Activated CD4-positive, alpha-beta T cell treated with anti-CD3 and anti-CD28 coated beads, Interleukin-2, amount 10 ng/mL, durations not matched to agents 24 days and 14 days (primary cell): ENCODE measurements at places on chromosomes 1 and 21. TPM values are rescaled to one million over a fixed set of nuclear protein-coding genes. Genes with fewer than 3 reads are reported as not detected.
A peak's percentile ranks its signal among the peaks of the same experiment; 100 is the strongest.

- no peak for DNase-seq
- no peak overlapping the region for H3K27ac ChIP-seq
- peaks cover 5% of the 10 kb centered on the region for H3K27me3 ChIP-seq
- no peaks in the 10 kb centered on the region for H3K4me1 ChIP-seq
- no peaks in the 10 kb centered on the region for H3K36me3 ChIP-seq
Observed at GRCh38 chr1:162899422-162900146, 38.6 kb upstream of the CCDC190 start.

DNA sequence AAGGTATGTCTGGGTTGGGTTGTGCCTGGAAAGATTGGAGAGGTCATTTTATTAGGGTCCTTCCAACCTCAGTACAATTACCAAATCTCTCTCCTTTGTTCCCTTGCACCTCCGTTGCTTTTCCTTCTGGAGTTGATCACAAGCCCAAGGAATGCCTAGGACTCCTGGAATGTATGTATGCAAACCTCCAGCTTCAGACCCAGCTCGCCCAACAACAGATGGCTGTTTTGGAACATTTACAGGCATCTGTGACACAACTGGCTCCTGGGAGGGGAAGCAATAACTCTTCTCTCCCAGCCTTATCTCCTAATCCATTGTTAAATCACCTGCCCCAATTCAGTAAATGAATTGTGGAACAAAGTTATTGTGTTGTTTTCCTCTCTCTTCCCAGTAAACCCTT, 8.3 kb downstream of the TSACC start:
- H3K4me3 ChIP-seq = no peak overlapping the region
- DNase-seq = no peak
- H3K4me1 ChIP-seq = no peaks in the 10 kb centered on the region

GRCh38 chr1:214451596-214451995, 99.8 kb downstream of the PTPN14 start:
- peak overlapping the region; percentile 50 for H3K4me3 ChIP-seq
- no peaks in the 10 kb centered on the region for H3K27me3 ChIP-seq
- peaks cover 21% of the 10 kb centered on the region for H3K36me3 ChIP-seq
- H3K27ac ChIP-seq = peak overlapping the region; percentile 88

DNA sequence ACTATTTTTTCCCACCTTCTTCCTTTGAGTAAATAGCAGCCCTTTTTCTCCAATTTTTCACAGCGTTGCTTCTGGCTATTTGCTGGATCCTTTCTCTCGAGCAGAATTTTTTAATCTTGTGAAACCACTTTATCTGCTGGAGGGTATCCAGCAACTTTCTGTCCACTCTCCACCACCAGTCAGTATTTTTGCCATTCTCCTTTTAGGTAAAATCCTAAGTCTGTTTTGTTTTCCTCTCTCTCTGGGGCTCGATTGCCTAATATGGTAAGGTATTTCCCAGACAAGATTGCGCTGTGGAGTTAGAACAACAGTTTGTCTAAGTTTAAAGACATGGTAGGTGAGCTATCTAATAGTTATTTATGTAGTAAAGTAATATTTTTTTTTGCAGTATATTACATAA, 156.9 kb downstream of the PPP1R12B start:
- H3K4me1 ChIP-seq = no peaks in the 10 kb centered on the region
- H3K36me3 ChIP-seq = no peaks in the 10 kb centered on the region
- H3K4me3 ChIP-seq = no peak overlapping the region
- H3K27me3 ChIP-seq = no peaks in the 10 kb centered on the region
- no peak overlapping the region for H3K27ac ChIP-seq
- no peak for DNase-seq

Gene GCSAML
- 0.12 and 0.14 TPM in 2 replicates for total RNA-seq
